Activated T-helper 2 cell treated with anti-CD3 and anti-CD28 coated beads, Interferon-gamma antibody, Interleukin-2, Interleukin-4, amounts not matched to agents 10 μg/mL and 5 μg/mL and 100 μg/mL, durations not matched to agents 14 hours and 24 hours and 36 hours (primary cell): ENCODE measurements at places on chromosomes 2 and 18. TPM values are rescaled to one million over a fixed set of nuclear protein-coding genes. Genes with fewer than 3 reads are reported as not detected.

CDK15 gene
- total RNA-seq, result not detected in 2 replicates

CXCR1 gene
- total RNA-seq, result not detected in 2 replicates

C2orf78 gene
- total RNA-seq, result not detected in 2 replicates

C18orf54 gene
- 10.4 and 10.9 TPM in 2 replicates for total RNA-seq

SPRED2 gene
- total RNA-seq, result 7.9 and 8.4 TPM in 2 replicates

R3HDM1 gene
- total RNA-seq, result 47.8 and 49.2 TPM in 2 replicates

SIX3 gene
- 0.25 and 0.34 TPM in 2 replicates for total RNA-seq

PLB1 gene
- 1.8 and 2.0 TPM in 2 replicates for total RNA-seq

UGT1A9 gene
- not detected in 2 replicates for total RNA-seq

HRH4 gene
- 0.16 and 0.21 TPM in 2 replicates for total RNA-seq

UGT1A3 gene
- not detected in 2 replicates for total RNA-seq

MRPS9 gene
- total RNA-seq, result 28.8 and 31.9 TPM in 2 replicates

- DNase-seq, result peak; percentile 53
Observed at GRCh38 chr2:60555066-60555782, 1.8 kb upstream of the BCL11A start.

- no peak for DNase-seq
Observed at GRCh38 chr18:6069103-6069502, 173.8 kb upstream of the TMEM200C start.

GRCh38 chr2:218860950-218861381, 1.4 kb downstream of the WNT6 start:
- no peak for DNase-seq

- DNase-seq, result no peak
Observed at GRCh38 chr2:110843496-110843895, 111.1 kb downstream of the ACOXL start.

DNA sequence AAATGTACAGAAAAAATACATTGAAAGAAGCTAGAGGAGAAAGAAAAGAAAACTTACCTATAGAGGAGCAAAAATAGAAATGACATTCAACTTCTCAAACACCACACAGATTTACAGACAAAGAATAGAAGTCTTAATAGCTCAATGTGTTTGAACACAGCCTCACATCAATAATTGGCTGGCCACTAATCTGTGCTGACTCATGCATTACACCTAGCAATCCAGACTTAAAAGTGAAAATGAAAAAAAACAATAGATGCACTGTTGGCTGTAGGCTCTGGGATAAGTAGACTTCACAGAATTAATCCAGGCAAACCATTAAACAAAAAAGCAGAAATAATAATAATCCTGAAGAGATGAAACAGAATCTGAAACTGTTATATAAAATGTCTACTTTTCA, 961.3 kb upstream of the CELF4 start:
- DNase-seq, result no peak

GRCh38 chr18:74251297-74252038, 40.3 kb downstream of the CYB5A start:
- DNase-seq, result no peak

DNA sequence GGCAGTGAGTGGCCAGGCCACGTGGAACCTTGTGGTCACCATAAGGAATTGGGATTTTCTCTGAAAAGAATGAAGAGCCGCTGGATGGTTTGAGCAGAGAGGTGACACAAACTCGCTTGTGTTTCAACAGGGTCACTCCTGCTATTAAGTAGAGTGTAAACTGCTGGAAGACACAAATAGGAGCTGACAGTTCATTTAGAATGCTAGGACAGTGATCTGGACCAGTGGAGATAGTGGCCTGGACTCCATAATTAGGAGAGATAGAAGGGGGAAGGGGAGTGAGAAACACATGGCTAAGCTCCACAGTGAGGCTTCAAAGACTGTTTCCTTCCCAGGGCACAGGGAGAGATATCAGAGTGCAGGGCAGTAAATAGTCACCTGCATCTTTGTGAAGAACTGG, 381.1 kb upstream of the ST6GAL2 start:
- no peak for DNase-seq

- DNase-seq, result no peak
Observed at GRCh38 chr18:28791101-28791500, 614.2 kb upstream of the CDH2 start.

GRCh38 chr2:29687121-29687520, 234.3 kb downstream of the ALK start:
- DNase-seq, result no peak

- DNase-seq, result no peak
Observed at GRCh38 chr2:240387669-240388358, 47.6 kb upstream of the GPC1 start.

- DNase-seq, result no peak
Observed at GRCh38 chr2:144521686-144522085, 1.8 kb upstream of the ZEB2 start.

- DNase-seq, result no peak
Observed at GRCh38 chr18:43013486-43013885, 102.0 kb downstream of the RIT2 start.

DNA sequence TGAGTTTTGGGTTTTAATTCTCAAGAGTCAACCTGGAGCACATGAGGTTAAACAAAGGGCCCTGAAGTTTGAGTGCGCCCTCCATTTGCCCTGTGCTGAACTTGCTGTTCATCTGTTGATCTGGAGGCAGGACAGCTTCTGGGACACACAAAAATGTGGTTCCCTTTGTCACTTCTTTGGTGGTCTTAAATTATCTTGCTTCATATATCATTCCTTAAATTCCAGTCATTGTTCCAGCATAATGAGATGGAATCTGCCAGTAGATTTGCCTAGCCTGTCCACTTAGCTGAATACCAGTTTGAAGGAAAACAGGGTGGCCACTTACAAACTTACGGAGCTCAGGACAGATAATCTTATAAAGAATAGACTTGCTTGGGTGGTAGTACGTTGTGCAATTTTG, 916 bp downstream of the CETN1 start:
- DNase-seq, result no peak

DNA sequence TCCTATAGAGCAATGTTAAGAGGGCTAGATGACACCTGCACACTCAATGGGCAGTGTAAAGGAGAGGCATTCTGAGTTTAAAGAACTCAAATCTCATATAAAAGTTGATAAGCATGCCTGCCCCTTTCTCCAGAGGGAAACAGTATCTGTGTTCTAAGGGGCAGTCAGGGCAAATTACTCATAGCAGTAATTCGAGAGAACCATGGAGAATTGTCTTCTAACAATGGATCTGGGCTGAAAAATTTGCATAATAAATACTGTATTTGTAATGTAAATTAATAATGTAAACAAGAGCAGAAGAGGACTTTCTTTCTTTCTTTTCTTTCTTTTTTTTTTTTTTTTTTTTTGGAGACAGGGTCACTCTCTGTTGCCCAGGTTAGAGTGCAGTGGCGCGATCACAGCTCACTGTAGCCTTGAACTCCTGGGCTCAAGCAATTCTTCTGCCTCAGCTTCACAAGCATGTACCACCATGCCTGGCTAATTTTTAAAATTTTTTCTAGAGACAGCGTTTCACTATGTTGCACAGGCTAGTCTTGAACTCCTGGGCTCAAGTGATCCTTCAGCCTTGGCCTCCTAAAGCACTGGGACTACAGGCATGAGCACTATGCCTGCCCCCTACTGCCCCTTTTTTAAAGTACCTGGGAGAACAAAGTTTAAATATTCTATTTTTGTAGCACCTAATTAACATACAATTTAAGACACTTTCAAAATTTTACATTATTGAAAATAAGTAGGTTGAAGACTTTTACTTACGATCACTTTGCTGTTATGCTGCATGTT, 70.6 kb downstream of the OTX1 start:
- DNase-seq, result no peak

- no peak for DNase-seq
Observed at GRCh38 chr2:97924194-97924593, 71.6 kb downstream of the TMEM131 start.

DNA sequence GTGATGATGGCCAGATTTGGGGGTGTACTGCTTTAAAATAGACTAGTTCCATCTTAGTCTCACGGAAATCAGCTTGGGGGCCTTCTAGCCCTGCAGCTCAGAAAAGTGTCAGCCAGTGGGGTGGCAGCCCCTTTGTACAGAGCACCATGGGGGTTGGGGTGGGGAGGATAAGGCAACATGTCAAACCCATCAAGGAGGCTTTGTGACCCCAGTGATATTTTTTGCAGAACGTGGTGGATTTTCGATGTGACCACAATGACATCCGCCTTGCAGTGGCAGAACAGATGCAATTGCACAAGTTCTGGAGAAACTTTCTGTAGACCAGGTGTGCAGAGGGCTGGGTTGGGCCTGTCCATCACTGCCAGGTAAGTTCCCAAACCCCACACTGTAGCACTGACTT, 3.0 kb upstream of the CD8A start:
- no peak for DNase-seq

DNA sequence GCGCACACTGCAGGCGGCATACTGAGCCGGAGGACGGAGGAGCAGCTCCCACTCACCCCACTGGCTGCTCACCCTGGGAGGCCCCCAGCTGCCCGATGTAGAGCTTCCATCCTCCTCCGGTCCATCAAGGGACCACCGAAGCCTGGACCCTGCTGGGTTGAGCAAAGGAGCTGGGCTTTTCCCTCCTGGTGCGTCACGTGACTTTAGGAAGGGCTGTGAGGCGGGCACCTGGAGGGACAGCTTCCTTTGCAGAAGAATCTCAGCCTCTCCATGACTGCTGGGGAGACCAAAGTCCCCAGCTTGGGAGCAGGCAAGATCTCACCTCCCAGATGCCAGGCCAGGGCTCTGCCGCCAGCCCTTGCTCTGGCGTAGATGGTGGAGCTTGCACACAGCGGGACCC, 102.7 kb downstream of the TWIST2 start:
- no peak for DNase-seq

DNA sequence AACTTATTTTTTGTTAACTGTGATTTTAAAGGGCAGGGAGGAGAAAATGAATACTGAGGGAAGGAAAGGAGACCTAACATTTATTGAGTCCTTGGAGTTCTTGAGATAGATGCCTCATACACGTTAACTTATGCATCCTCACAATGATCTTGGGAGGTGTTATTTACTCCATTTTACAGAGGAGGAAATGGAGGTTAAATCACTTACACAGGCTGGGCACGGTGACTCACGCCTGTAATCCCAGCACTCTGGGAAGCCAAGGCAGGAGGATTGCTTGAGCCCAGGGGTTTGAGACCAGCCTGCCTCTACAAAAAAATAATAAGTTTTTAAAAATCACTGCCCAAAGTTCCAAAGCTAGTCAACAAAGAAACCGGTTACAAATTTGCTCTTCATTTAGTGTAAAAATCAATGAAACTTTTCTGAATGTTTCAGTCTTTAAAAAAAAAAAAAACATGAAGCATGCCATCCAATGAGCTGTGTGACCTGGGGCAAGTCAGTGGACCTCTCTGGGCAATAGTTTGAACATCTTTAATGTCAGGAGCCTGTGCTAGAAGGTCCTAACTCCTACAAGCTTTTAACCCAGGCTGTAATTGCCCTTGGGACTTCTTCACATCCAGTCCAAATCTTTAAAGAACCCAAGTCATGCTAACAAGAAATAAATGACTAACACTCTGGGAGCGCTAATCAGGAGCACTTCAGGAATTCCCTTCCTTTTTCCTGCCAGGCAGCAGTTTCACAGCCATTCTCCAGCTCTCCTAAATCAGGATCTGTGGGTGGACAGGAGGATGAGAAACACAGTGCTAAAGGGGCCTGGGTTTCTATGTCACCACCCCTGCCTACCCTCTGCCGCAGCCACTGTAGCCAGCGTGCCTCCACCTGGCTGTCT, 176.4 kb downstream of the TMEM247 start:
- no peak for DNase-seq

DNA sequence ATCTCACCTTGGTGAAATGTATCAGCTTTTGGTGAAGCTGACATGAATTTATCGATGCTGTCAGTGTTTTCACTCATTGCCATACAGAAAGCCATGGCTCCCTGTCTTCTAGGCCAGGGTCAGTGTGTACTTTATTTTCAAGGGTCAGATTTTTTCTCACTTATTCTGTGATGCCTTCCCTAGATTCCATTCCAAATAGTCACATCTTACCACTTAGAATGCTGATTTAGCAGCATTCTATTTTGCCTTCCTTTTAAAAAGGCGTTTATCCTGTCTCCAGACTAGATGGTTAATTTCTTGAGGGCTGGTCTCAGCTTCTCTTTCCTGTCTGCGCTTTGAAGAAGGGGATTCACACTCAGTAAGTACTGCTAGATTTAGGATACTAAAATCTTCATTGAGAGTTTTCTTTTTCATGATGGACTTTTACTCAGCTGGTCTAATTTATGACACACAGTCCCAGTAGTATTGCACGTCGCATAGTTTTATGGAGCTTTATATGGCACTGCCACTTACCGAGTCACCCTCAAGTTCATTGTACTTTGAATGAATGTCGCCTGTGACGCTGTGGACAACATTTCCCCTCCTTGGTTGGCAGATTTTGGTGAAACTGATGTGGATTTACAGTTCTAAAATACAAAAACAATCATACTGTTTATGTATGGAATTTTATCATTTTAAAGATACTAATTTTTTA, 194.0 kb downstream of the ZNF407 start:
- no peak for DNase-seq

DNA sequence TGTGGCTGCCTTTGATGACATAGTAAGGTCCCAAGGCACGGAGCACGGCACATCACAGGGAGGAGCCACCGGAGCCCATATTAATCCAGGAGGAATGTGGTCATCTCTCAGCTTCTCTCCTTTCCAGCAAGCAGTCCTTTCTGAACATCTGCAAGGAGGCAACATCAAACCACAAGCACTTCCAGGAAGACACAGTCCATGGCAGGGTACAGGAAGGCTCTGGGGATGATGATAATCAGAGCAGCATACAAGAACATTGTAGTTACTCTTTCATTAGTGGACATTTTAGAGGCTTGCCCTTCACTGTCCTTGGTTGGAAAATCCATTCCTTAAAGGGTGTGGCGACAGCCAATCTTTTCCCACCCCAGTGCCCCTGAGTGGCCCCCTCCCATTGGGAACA, 31.1 kb downstream of the YPEL5 start:
- no peak for DNase-seq

GRCh38 chr2:182649316-182649715, 66.7 kb upstream of the DNAJC10 start:
- no peak for DNase-seq

DNA sequence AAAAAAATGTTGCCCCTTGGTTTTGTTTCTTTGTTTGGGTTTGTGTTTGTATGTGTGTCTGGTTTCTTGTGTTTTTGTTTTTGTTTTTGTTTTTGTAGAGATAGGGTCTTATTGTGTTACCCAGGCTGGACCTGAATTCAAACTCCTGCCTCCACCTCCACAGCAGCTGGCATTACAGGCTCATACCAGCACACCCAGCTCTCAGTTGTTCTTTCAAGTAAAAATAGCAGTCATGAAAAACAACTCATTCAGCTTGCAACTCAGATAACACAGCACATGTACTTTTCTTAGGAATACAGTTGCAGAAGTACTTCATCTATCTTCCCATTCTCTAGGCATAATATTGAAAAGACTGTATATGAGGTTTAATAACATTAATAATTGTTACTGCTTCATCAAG, 37.0 kb downstream of the ZC3H8 start:
- DNase-seq, result no peak

GRCh38 chr2:138699421-138699820, 80.8 kb downstream of the NXPH2 start:
- no peak for DNase-seq

- no peak for DNase-seq
Observed at GRCh38 chr18:48227206-48227605, 182.0 kb downstream of the ZBTB7C start.

- no peak for DNase-seq
Observed at GRCh38 chr2:85950743-85951142, 62.0 kb upstream of the ST3GAL5 start.

- DNase-seq, result no peak
Observed at GRCh38 chr18:37251679-37252078, 313.9 kb downstream of the CELF4 start.
